ENCODE measurements at places on chromosomes 4 and X. TPM values are rescaled to one million over a fixed set of nuclear protein-coding genes. Genes with fewer than 3 reads are reported as not detected.

DNA sequence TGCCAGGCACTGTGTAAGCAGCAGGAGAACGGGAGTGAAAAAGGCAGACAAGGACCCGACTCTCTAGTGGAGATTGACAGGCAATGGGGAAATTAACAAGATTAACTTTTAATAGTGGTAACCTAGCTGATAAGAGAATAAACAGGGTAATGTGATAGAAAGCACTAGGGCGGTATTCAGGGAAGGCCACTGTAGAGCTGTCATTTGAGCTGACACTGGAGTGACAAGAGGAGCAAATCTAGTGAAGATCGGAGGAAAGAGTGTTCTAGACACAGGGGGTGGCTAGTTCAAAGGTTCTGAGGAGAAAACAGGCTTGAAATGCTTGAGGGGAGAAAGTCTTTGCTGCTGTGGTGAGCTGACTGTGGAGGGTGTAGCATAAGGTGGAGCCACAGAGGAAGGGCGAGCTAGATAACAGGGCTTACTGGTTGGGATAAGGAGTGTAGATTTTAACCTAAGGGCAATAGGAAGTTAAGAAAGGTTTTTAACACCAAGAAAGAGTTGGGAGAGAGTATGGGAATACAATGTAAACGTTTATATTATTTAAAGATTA lies 122.8 kb downstream of the SLC10A7 start:
- no peak for DNase-seq

GRCh38 chr4:27595571-27596360 lies 735.1 kb downstream of the STIM2 start:
- no peak overlapping the region for H3K4me3 ChIP-seq
- H3K27me3 ChIP-seq, result no peaks in the 10 kb centered on the region
- DNase-seq, result no peak
- H3K36me3 ChIP-seq, result no peaks in the 10 kb centered on the region
- H3K27ac ChIP-seq, result no peak overlapping the region

DNA sequence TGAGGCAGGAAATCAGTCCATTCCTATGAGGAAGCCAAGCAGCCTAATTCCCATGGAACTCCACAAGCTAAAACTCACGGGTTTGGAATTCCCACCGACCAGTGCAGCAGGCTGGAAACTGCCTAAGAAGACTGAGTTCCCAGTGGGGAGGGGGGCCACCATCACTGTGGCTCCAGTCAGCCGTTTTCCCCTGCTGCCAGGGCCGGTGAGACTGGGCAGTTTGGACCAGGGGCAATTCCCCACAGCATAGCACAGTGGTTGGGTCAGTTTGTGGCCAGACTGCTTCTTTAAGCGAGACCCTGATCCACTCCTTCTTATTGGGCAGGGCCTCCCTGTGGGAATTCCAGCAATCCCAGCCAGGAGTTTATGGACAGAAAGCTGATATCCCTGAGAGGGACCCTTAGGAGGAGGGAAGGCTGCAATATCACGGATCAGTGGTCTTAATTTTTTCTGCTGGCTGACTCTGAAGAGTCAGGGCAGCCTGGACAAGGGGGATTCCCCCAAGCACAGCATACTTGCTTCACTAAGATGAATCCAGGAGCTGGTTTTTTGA lies 20.7 kb downstream of the PAGE5 start:
- H3K4me3 ChIP-seq, result no peak overlapping the region
- no peak overlapping the region for H3K27ac ChIP-seq
- no peaks in the 10 kb centered on the region for H3K36me3 ChIP-seq
- no peak for DNase-seq
- H3K27me3 ChIP-seq, result no peaks in the 10 kb centered on the region
- H3K4me1 ChIP-seq, result no peaks in the 10 kb centered on the region

- H3K4me3 ChIP-seq, result no peak overlapping the region
- peaks cover 4% of the 10 kb centered on the region for H3K4me1 ChIP-seq
- no peaks in the 10 kb centered on the region for H3K27me3 ChIP-seq
- DNase-seq, result no peak
- H3K27ac ChIP-seq, result no peak overlapping the region
Observed at GRCh38 chr4:169410839-169411770, 140.3 kb upstream of the SH3RF1 start.

DNA sequence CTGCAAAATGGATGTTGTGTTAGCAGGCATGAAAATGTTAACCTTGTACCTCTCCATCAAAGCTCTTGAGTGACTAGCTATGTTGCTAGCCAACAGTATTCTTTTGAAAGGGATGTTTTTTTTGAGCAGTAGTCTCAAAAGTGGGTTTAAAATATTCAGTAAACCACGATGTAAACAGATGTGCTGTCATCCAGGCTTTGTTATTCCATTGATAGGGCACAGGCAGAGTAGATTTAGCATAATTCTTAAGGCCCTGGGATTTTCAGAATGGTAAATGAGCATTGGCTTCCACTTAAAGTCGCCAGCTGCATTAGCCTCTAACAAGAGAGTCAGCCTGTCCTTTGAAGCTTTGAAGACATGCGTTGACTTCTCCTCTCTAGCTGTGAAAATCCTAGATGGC lies 18.4 kb downstream of the FGF2 start:
- DNase-seq, result no peak
- H3K4me3 ChIP-seq, result no peak overlapping the region
- H3K27me3 ChIP-seq, result no peaks in the 10 kb centered on the region
- H3K36me3 ChIP-seq, result no peaks in the 10 kb centered on the region
- no peaks in the 10 kb centered on the region for H3K4me1 ChIP-seq

DNA sequence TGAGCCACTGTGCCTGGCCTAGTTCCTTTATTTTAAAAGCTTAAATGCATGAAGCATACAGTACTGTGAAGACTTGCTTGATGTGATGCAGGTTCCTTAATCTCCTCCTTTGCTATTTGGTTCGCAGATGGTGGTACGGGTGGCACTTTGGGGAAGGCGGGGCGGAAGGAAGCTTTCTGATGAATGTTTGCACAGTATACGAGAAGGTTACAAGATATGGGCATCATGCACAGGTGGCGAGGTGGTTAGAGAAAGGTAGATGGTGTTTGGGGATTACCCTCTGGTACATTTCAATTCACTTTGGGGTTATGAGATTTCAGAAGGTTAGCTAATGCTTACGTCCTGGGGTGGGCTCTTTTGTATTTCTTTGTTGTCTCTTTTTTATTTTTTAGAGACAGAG lies 17.2 kb downstream of the RHOH start:
- no peaks in the 10 kb centered on the region for H3K27me3 ChIP-seq
- H3K27ac ChIP-seq, result no peak overlapping the region
- DNase-seq, result no peak
- no peaks in the 10 kb centered on the region for H3K4me1 ChIP-seq

- peaks cover 33% of the 10 kb centered on the region for H3K4me1 ChIP-seq
- H3K27ac ChIP-seq, result no peak overlapping the region
- DNase-seq, result no peak
- no peaks in the 10 kb centered on the region for H3K36me3 ChIP-seq
Observed at GRCh38 chr4:139761461-139761860, 95.8 kb downstream of the MGST2 start.

- H3K36me3 ChIP-seq, result no peaks in the 10 kb centered on the region
- peak overlapping the region; percentile 99 for H3K27ac ChIP-seq
- H3K4me1 ChIP-seq, result peaks cover 51% of the 10 kb centered on the region
- H3K27me3 ChIP-seq, result no peaks in the 10 kb centered on the region
- DNase-seq, result no peak
Observed at GRCh38 chr4:7803371-7803770, 136.3 kb downstream of the AFAP1 start.

DNA sequence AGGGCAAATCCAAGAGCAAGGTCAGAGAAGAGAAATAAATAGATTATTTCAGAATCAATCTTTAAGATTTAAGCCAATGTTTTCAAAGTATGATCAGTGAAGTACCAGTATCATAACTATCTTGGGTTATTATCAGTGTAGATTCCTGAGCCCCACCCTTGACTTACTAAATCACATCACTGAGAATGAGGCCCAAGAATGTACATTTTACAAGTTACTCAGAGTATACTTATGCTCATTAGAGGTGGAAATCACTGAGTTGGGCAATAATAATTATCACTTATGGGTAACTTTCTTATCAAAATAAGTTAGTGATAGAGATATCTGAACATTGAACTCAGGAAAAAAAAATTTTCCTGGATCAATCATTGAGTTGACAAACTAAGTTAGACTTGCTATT lies 121.6 kb upstream of the NOCT start:
- peaks cover 7% of the 10 kb centered on the region for H3K4me1 ChIP-seq
- H3K27ac ChIP-seq, result no peak overlapping the region
- H3K27me3 ChIP-seq, result no peaks in the 10 kb centered on the region
- no peak overlapping the region for H3K4me3 ChIP-seq
- no peak for DNase-seq

GRCh38 chrX:80420147-80420546 lies at the start of gene TENT5D:
Gene TENT5D (plus strand): TSS chrX:80420447. CDS start chrX:80442540, 22,093 bp downstream.
- DNase-seq, result no peak
- H3K4me3 ChIP-seq, result no peak within 1 kb of the TSS
- no peaks in the 10 kb centered on the region for H3K27me3 ChIP-seq
- no peaks in the 10 kb centered on the region for H3K4me1 ChIP-seq
- H3K36me3 ChIP-seq, result no peaks in the 10 kb centered on the region

GRCh38 chr4:98314791-98315565 lies 53.8 kb downstream of the RAP1GDS1 start:
- H3K4me3 ChIP-seq, result no peak overlapping the region
- no peaks in the 10 kb centered on the region for H3K27me3 ChIP-seq
- no peak for DNase-seq
- H3K36me3 ChIP-seq, result no peaks in the 10 kb centered on the region
- H3K4me1 ChIP-seq, result no peaks in the 10 kb centered on the region

DNA sequence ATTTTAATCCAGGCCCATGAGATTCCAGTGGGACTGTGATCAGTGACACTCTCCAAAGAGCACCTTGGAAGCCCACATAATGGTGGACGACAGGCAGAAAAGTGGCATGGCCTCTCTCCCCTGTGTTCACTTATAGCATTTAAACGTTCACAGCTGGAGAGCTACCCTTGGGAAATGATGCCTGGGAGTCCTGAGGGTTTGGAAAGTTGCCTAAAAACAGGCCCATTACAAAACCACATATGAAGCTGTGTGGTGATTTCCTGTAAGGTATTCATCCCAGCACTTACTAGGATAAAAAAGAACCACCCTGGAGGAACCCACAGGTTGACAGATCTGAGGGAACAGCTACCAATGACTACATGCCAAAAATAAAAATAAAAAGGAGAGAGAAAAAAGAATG lies 193.2 kb downstream of the RASL11B start:
- no peak for DNase-seq
- no peak overlapping the region for H3K4me3 ChIP-seq
- H3K36me3 ChIP-seq, result no peaks in the 10 kb centered on the region
- H3K27ac ChIP-seq, result no peak overlapping the region
- H3K4me1 ChIP-seq, result no peaks in the 10 kb centered on the region
- H3K27me3 ChIP-seq, result no peaks in the 10 kb centered on the region

DNA sequence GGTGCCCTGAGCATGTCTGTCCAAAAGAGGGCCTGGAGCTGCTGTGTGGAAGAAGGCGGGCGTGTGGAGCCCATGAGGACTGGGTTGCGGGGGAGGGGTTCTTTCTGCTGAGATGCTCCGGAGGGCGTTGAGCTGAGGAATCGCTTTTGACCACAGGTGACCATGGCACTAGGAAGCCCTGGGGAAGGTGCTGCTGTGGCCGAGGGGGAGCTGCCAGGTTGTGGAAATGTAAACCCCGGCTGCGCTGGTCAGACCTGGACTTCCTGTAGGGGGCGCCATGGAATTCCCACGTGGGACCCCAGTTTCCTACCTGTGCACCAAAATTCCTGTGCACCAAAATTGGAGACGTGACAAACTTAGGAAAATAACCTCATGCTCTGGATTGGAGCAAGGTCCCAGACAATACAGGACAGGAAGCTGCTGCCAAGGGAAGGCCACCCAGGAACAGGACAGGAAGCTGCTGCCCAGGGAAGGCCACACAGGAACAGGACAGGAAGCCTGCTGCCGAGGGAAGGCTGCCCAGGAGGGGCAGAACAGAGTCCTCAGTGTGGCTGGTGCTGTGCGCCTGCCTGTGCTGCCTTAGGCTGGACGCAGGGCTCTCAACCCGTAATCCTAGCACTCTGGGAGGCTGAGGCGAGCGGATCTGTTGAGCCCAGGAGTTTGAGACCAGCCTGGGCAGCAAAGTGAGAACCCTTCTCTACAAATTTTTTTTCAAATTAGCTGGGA lies 28.4 kb upstream of the UVSSA start:
- no peaks in the 10 kb centered on the region for H3K27me3 ChIP-seq
- DNase-seq, result no peak
- no peak overlapping the region for H3K4me3 ChIP-seq
- H3K4me1 ChIP-seq, result no peaks in the 10 kb centered on the region
- peaks cover 49% of the 10 kb centered on the region for H3K36me3 ChIP-seq

- no peaks in the 10 kb centered on the region for H3K27me3 ChIP-seq
- no peaks in the 10 kb centered on the region for H3K4me1 ChIP-seq
- H3K4me3 ChIP-seq, result no peak overlapping the region
- no peaks in the 10 kb centered on the region for H3K36me3 ChIP-seq
- no peak overlapping the region for H3K27ac ChIP-seq
Observed at GRCh38 chrX:150813922-150814321, 84.5 kb downstream of the CD99L2 start.

- no peaks in the 10 kb centered on the region for H3K27me3 ChIP-seq
- no peaks in the 10 kb centered on the region for H3K36me3 ChIP-seq
- H3K27ac ChIP-seq, result no peak overlapping the region
- H3K4me3 ChIP-seq, result peak overlapping the region; percentile 2
- peaks cover 4% of the 10 kb centered on the region for H3K4me1 ChIP-seq
- DNase-seq, result no peak
Observed at GRCh38 chr4:147056940-147057610, 111.4 kb upstream of the TTC29 start.

DNA sequence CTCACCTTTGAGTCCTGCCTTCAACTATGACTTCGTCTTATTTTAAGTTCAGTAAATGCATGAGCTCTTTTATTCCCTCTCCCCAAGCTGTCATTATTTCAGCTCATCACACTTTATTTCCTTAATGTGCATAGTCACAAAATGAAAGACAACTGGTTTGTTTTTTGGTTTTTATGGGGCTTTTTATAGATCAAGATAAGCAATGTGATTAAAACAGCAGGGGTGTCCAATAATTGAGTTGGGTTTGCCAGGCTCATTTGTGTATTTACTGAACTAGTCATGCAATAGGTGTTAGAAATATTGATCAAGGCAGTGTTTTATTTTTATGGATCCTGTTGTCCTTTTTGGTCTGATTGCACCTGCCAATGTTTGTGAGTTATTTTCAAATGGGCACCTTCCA lies 102.2 kb downstream of the FRMPD4 start:
- no peaks in the 10 kb centered on the region for H3K36me3 ChIP-seq
- no peaks in the 10 kb centered on the region for H3K27me3 ChIP-seq
- H3K4me3 ChIP-seq, result no peak overlapping the region
- H3K4me1 ChIP-seq, result no peaks in the 10 kb centered on the region
- H3K27ac ChIP-seq, result no peak overlapping the region
- DNase-seq, result no peak

The TCP11X2 gene
- not detected for total RNA-seq

The USO1 gene
- 98.9 TPM for total RNA-seq

The TMEM47 gene
- total RNA-seq, result 25.3 TPM

The AREG gene
- total RNA-seq, result 0.81 TPM

The BTK gene
- 1.0 TPM for total RNA-seq

The GJB1 gene
- total RNA-seq, result not detected

The SLC10A4 gene
- not detected for total RNA-seq

The PKD2 gene
- 30.9 TPM for total RNA-seq

The DHRSX gene
- 36.5 TPM for total RNA-seq

The CPEB2 gene
- 24.3 TPM for total RNA-seq

The MAGEA2 gene
- total RNA-seq, result not detected

The ARSJ gene
- total RNA-seq, result 1.6 TPM

The OTUD6A gene
- total RNA-seq, result not detected
